ENCODE measurements at places on chromosomes 16 and 17.
A peak's percentile ranks its signal among the peaks of the same experiment; 100 is the strongest.

GRCh38 chr17:79650861-79651260 lies 40.0 kb upstream of the RBFOX3 start:
- peak; percentile 11 for DNase-seq

GRCh38 chr17:10785295-10785694 lies 18.6 kb downstream of the TMEM238L start:
- no peak for DNase-seq

GRCh38 chr16:11877374-11877773 lies 26.0 kb upstream of the RSL1D1 start:
- DNase-seq, result no peak

GRCh38 chr17:45384789-45385262 lies 47.8 kb downstream of the ARHGAP27 start:
- DNase-seq, result no peak

- peak; percentile 79 for DNase-seq
These were observed 542 bp downstream of the CBX4 start for GRCh38 chr17:79838522-79839274.

- no peak for DNase-seq
These were observed 322.4 kb downstream of the CBLN1 start for GRCh38 chr16:48959204-48959603.

DNA sequence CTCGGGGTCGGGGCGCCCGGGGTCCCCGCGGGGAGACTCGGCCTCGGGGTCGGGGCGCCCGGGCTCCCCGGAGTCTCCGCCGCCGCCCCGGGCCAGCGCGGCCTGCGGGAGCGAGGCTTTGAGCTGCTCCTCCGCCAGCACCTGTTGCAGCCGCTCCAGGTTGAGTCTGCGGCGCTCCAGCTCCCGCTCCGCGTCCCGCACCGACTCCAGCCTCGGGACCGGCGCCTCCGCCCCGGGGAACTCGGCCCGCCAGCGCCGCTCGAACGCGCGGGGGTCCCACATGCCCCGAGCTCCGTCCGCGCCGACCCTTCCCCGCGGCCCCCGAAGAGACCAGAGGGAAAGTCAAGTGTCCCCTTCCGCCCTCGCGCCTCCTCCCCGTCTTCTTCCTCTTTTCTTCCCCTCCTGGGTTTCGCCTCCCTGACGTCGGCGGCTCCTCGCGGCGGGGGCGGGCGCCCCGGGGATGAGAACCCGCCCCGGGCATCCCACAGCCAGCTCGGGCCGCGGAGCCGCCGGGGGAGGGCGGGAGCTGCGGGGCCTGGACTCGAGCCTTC lies 40.8 kb upstream of the BHLHA9 start:
- peak; percentile 68 for DNase-seq

Measured in right hindlimb (tissue), 1 donor.